Upper lobe of left lung (tissue), 6 donors: ENCODE measurements at places on chromosomes 2 and 18.

GRCh38 chr18:62493033-62493862 lies 29.6 kb upstream of the ZCCHC2 start:
- no peak for DNase-seq

DNA sequence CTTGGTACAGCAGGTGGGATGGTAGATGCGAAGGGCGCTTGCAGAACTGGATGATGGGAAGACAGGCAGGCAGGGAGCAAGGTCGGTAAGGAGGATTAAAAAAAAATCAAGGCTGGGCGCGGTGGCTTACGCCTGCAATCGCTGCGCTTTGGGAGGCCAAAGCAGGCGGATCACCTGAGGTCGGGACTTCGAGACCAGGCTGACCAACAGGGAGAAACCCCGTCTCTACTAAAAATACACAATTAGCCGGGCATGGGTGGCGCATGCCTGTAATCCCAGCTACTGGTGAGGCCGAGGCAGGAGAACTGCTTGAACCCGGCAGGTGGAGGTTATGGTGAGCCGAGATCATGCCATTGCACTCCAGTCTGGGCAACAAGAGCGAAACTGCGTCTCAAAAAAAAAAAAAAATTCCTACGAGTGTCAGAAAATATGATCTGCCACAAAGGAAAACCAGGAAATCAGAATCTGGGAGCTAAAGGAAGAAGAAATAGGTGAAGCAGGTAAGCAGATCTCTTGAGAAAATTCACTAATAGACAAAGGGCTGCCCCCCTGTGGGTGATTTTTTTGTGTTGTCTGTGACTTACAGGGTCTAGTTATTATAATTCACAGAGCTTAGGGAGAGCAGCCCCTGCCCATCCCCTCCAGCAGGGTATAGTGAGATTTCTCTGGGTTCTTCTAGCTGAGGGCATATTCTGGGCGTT lies 46.2 kb downstream of the C2orf42 start:
- no peak for DNase-seq

GRCh38 chr2:28567061-28567471 lies 71.2 kb downstream of the PLB1 start:
- peak; percentile 57 for DNase-seq

DNA sequence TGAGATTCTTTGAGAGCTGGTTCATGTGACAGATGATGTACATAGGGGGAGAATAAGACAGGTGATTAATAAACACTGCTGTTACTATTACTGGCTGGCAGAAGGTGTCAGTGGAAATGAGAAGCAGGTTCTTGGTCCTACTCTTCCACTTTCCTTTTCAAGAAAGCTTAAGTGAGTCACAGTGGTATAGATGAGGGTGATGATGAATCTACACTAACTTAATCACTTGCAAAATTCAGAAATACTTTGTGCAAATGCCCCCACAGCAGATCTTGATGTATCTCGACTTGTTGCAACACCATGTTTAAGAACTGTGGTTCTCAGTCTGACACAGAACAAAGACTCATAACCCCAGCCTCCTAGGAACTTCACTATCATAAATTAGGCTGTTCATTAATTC lies 35.9 kb upstream of the MGAT5 start:
- no peak for DNase-seq

GRCh38 chr2:104853534-104854497 lies at the start of gene POU3F3:
Gene POU3F3 (plus strand): TSS chr2:104854115. CDS start chr2:104855511, 1,396 bp downstream.
- peak; percentile 83 for DNase-seq

DNA sequence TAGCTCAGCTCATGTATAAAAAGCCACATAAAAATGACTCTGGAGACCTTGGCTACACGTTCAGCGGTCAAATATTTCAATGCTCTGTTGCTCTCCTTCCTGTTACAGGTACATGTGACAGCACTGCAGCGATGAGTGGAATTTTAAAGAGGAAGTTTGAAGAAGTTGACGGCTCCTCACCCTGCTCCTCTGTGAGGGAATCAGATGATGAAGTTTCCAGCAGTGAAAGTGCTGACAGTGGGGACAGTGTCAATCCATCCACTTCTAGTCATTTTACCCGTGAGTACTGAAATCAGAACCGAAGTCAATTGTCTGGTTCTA lies 125.4 kb downstream of the CSRNP3 start:
- DNase-seq, result no peak

- no peak for DNase-seq
These were observed 1.2 kb upstream of the SRBD1 start for GRCh38 chr2:45612285-45612684.

GRCh38 chr2:197613509-197613987 lies 61.8 kb downstream of the RFTN2 start:
- no peak for DNase-seq

GRCh38 chr2:41216978-41217377 lies 765.1 kb upstream of the SLC8A1 start:
- no peak for DNase-seq

DNA sequence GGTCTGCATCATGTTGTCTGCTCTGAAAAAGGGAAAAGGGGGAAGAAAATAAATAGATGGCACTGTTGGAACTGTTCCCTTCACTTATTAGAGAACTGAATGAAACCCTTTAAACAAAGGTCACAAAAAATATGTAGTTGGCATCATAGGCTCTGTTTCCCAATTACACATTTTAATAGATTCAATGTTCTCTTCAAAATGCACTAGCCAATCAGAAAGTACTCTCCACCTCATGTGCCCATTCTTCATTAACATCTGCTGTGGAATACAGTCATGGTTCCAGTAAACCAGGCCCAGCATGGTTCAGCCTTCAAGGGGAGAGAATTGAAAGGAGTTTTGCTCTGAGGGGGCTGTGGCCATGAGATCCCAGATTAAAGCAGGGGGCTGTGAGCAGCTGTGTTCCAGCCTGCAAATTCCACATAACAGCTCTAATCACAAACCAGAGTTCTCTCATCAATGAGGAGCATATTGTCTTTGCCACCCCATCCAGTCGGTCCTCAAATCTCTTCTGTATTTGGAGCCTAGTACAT lies 165.9 kb upstream of the CREB1 start:
- no peak for DNase-seq

- no peak for DNase-seq
These were observed 1.4 kb downstream of the LAMA1 start for GRCh38 chr18:7116001-7116730.

DNA sequence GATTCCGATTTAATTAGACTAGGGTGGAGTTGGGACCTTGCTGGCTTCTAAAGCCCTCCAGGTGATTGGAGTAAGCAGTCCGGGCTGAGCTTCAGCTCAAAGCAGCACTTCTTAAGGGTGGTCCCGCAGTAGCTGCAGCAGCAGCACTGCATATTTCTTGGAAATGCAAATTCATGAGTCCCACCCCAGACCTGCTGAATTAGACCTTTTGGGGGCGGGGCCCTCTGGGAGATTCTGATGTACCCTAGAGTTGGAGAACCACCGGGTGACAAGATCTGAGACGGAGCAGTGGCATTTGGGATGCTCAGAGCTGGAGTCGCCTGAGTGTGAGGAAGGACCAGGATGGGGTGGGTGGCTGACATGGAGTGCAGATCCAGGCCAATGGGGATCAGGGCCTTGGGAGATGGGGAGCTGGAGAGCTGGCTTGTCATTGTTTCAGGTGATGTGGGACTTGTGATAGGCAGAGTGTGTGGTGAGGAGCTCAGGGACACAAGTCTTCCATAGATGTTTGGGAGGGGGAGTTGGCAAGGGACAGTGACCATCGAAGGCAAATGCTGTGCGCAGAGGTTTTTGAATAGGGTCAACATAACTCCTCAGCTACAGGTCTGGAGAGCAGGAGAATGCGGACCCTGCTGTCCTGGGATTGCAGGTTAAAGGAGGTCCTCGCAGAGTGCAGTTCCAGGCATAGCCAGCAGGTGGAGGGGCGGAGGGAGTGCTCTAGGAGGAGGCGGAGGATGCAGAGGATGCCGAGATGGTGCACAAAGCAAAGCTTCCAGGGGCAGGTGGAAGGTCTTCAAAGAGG lies 130.9 kb upstream of the RAB12 start:
- DNase-seq, result peak; percentile 33

DNA sequence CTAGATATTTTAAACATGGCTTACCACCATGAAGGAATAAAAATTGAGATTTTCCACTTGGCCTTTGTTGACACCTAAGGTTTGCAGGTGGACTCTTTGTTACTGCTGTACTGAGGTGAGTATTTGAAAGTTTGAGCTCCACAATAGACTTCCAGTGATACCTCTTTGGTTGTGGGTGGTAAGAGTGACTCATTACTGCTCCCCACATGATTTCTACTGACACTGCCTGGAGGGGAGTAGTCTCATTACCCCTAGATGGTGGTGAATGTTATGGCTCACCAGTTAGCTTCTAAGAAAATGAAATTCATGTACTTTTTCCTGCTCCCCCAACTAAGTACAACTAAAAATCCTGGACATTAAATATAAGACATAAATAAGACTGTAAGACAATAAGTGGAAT lies 1183.1 kb upstream of the TMEFF2 start:
- no peak for DNase-seq

GRCh38 chr2:206642075-206643025 lies at the start of gene FAM237A:
Gene FAM237A (plus strand): TSS chr2:206642487. CDS start chr2:206644237, 1,750 bp downstream.
- DNase-seq, result no peak

DNA sequence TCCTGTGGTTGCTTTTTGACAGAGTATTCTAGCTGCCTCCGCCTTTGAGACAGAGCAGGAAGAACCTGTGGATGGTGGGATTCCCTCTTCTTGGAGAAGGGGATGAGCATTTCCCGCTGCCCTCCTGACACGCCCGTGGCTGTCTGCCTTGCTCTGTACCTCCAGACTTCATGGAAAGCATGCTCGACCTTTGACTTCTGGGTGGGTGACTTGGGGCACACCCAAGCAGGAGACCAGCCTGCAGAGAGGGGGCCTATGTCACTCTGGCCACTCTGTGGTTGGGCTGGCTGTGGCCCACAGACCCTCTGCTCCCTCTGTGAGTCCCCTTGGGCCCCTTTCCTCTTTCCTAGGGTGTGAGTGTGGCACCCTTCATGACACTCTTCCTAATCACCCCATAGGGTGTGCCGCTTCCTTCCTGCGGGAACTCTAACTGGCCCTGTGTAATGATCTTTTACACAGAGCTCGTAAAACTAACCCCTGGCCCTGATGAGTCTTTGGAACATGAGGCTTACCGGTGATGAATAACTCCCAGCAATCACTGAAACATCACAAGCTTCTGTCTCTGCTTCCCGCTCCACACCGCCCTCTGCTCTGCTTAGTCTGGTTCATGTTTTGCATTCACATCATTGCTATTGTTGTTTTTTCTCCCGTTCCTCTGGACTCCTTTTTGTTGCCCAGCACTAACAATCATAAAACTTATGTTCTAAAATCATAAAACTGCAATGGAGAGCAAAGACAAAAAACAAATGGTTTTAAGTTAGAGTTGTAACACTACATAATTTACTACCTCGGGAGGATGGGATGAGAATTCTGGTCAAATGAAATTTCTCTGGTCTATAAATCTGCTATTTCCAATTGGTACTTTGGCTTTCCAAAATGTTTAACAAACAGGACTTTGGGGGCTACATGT lies 101.1 kb downstream of the SH3YL1 start:
- DNase-seq, result no peak

DNA sequence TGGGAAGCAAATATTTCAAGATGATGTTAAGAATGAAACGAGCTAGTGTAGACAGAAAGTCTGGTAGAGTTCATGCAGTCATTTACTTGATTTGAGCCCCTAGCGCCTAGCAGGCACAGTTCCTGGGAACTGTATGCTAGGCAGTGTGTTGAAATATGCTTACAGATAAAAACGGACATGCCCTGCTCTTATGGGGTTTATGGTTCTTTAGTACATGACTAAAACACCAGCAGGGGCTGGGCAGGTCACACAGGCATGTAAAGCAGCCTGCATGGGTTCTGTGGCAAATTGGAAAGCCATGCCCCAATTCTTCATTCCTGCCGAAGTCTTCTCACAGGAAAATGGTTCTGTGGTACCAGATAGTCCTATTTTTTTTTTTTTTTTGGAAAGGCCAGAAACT lies 27.3 kb upstream of the MGAT5 start:
- DNase-seq, result no peak

- DNase-seq, result no peak
These were observed 9.3 kb upstream of the SLC16A14 start for GRCh38 chr2:230077851-230078547.

GRCh38 chr2:149033716-149034115 lies 4.8 kb upstream of the LYPD6B start:
- no peak for DNase-seq

GRCh38 chr2:96969321-96969720 lies 17.1 kb downstream of the FAM178B start:
- DNase-seq, result no peak

DNA sequence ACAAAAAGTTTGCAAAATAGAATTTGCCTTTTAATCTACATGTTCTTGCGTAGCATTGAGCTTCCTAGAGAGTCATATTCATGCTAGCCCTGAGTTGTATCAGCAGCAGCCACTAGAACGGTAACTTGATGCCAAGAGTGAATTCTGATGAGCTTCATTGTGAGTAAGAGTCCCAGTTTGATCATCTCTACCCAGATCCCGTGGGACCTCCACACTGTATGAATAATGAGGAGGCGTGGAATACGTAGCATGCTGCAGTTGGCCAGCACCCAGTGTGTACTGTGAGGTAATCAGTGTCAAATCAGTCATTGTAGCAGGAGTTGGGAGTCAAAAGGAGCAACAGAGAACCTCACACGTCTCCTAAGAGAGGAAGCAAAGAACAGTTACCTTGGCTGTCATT lies 197.9 kb downstream of the NEDD4L start:
- no peak for DNase-seq

DNA sequence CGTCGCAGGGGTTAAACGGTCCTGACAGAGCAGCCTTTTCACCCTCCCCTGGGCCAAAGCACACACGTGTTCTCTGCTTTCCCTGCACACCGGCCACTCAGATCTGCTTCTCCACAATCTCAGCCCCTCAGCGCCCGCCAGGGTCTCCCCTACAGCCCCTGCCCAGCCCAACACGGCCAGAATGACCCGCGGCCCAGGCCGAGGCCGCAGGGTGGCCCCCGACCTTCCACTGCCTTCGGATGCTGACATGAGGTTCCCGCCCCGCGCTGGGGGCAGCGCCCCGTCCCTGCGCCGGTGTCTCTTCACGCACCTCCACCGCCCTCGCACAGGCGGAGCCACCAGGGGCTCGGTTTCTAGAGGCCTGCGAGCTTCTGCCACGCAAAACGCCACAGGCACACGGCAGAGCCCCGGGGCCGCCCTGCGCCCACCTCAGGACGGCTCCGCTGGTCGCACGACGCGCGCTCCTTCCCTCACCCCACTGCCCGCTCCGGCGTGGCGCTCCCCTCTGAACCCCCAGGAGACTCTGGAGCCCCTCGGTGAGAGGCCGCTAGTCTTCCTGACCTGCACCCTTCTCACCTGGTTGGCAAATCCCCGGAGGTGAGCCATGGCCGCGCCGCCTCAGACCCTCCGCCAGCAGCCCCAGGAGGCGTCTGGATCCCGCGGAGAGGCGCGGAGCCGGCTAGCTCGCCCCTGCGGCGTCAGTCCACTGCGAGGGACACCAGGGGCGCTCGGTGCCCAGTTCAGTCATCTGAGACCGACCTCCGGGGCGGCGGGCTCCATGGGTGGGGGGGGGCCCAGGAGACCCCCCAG lies 749 bp downstream of the STK25 start:
- DNase-seq, result no peak

- no peak for DNase-seq
These were observed 60.7 kb downstream of the ACVR1 start for GRCh38 chr2:157815421-157815820.

GRCh38 chr2:105671156-105671555 lies 73.6 kb upstream of the NCK2 start:
- DNase-seq, result no peak
